ENCODE measurements at places on chromosomes 7 and 10. TPM values are rescaled to one million over a fixed set of nuclear protein-coding genes. Genes with fewer than 3 reads are reported as not detected.

NKX2-3 gene
- not detected for total RNA-seq

ANKRD30A gene
- total RNA-seq = not detected

DNA sequence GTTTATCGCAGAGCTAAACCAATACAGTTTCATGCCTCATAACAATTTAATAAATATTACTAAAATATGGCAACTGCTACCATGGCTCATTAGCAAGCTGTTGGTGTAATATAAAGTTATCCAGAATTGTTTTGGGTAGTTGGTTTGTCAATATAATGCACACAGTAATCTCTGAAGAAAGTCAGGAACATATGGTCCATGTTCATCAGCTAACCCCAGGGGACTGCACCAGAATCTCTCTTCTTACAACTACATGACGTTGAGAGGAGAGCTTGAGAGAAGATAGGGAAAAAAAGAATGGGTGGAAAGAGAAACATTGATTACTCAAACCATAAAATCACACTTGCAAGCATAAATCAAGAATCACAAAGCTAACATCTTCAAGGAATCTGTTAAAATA lies 333.7 kb downstream of the NRG3 start:
- DNase-seq = no peak

GRCh38 chr10:126456632-126457031 lies 68.4 kb upstream of the ADAM12 start:
- DNase-seq = no peak

- no peak for DNase-seq
These were observed 1.5 kb downstream of the NOC3L start for GRCh38 chr10:94361171-94361794.

- no peak for DNase-seq
These were observed 37.7 kb upstream of the ODAD2 start for GRCh38 chr10:28036587-28036986.

DNA sequence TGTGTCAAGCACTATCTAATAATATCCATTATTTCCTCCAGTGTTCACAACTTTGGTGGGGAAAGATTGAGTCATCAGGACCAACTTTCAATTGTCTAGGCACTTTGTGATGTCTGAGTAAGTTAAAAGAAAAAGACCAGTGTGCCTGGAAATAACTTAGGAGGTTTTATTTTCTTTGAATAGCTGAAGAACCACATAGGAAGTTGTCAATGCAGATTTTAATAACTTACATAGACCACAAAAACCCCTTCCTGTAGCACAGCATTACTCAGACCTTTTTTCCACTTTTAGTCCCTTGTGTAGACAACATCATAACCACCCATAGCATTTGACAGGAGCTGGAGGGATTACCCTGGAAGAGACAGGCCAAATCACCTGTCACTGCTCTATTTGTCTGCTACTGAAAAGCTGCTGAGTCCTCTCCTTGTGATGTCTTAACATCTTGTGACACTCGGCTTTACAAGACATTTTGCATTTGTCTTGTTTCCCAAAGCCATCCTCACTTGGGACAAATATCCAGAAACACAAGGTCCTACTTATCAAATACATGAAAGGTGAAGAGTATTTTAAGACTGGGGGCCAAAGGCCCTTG lies 241.5 kb upstream of the PTER start:
- DNase-seq = no peak

Data from left ventricle myocardium superior (tissue), 1 donor.